ENCODE measurements at places on chromosomes 7 and 10.

DNA sequence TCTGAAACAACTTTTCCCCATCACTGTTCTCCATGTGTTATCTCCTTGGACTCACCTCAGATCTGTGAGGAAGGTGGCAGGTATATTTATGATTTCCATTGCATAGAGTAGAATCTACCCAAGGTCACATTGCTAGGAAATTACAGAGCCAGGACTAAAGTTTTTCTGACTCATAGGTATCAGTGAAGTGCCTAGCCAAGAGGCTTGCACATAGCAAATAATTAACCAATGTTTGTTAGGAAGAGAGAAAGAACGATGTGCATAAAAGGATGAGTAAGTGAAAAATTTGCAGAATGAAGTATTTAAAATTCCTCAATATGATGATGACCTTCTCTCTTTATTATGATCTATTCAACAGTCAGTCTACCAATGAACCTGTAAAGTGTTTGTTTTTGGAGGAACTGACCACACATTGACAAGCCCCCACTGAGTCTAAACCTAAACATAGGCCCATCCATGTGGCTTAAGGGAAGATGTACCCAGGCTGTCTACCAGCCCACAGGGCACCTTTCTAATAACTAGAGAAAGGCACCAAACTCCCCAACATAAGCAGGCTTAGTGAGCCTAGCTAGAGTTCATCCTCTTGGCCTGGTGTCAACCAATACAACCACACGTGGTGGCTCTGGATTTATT, 252.9 kb upstream of the ZMIZ1 start:
- no peak for DNase-seq

DNA sequence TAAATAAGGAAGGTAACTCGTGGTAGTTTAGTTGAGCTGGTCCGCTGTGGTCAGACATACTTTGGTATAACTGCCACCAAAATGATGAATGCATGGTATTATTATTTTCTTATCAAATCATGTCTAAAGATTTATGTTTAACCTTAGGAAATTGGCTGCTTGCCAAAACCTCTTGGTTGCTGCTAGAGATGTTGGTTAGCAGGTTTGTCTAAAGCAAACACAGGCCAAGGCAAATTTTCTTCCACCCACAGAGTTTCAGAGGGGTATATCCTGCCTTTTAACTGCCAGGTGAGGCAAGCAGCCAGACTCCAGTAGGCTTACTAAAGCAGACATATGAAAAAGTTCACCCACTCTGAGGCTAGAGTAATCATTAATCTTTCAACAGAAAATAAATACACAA, 101.4 kb downstream of the SEMA3E start:
- no peak for DNase-seq

DNA sequence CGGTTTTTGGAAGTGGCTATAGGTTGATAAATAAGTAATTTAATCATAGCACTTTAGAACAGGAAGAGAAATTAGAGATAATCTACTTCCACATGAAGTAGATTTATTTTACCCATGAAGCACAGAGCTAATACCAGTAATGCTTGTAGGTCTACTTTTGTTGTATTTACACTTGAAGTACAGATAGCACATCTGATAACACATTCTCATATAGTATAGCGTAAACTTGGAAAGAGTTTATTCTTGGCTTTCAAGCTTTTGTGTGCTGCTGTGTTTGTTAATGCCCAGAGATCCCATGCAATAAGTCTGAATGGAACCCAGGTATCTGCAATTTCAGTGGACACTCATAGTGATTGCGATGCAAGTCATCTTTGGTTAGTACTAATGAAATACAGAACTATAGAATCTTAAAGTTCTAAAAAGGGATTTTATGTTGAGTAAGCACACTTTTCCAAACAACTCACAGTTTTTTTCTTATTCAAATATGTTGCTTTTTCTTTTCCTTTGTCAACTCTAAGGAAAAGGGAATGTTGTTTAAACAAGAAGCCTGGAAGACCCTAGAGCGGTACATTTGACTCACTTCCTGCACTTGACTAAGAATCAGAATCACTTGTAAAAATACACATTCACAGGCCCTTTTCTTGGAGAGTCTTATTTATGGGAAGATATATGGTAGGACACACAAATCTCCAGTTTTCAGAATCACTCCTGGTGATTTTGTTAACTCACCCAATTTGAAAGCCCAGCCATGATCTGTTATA, 105.8 kb downstream of the GNAI1 start:
- no peak for DNase-seq

GRCh38 chr10:26950934-26951333, 90.2 kb upstream of the ABI1 start:
- no peak for DNase-seq

DNA sequence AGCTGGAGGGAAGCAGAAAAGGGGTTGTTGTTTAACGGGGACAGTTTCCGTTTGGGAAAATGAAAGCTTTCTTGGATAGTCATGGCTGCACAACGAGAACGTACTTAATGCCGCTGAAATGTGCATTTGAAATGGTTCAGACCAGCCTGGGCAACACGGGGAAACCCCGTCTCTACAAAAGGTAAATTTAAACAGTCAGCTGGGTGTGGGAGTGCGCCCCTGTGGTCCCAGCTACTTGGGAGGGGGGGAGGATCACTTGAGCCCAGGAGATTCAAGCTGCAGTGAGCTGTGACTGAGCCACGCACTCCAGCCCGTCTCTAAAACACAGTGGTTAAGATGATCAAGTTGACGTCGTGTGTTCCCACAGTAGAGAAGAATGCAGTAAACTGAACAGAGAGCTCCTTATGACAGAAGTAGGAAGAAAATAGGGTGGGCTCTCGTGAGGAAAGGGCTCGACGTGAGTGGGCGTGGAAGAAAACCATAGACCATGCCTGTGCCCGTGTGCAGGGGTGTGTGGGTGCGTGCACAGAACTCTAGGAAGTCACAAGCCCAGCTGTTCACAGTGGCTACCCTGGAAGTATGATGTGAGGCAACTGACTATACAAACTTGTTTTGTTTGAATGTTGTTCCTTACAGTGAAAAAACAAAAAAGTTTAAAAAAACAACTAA, 4.1 kb upstream of the FUOM start:
- no peak for DNase-seq

GRCh38 chr7:44430054-44430453, 60.4 kb downstream of the NUDCD3 start:
- no peak for DNase-seq
